Panc1 (cell line): ENCODE measurements at places on chromosomes 12 and 14.

DNA sequence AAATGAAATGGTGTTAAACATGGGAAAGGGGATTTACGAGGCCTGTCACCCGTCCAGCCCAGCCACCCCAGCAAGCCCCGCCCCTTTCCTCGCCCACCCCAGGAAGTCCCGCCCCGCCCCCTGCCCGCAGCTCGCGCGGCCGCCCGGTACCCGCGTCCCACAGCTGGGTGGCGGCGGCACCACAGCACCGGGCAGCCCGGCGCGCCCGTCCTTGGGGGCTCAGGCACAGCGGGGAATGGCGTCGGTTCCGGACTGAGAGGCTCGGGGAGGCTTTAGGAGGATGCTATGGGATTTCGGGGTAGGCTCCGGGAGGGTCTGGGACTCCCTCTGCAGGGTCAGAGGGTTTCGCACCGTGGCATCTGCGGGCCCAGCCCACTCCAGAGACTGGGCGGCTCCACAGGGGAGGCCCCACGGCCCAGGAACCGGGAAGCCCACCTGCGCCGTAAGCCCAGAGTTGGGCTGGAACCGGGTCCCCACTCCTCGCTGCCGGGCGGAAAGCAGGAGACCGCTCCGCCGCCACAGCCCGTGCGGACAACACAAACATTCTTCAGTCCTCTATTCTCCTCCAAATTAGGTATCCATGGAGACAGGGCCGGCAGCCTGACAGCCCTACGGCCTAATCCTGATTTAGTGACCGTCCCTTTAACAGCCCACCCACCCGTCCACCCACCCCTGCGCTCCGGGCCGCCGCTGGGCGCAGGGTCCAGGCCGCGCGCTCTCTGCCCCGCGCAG is 1.4 kb downstream of the FIGNL2 start:
- DNase-seq, result no peak

GRCh38 chr12:109347589-109347988 is at the start of gene MYO1H:
Gene MYO1H, plus strand, starts transcription at chr12:109347900. Its CDS starts 61 bp downstream, at chr12:109347961.
- DNase-seq, result no peak

GRCh38 chr12:116434155-116435011 is 124.8 kb upstream of the MAP1LC3B2 start:
- DNase-seq, result no peak

DNA sequence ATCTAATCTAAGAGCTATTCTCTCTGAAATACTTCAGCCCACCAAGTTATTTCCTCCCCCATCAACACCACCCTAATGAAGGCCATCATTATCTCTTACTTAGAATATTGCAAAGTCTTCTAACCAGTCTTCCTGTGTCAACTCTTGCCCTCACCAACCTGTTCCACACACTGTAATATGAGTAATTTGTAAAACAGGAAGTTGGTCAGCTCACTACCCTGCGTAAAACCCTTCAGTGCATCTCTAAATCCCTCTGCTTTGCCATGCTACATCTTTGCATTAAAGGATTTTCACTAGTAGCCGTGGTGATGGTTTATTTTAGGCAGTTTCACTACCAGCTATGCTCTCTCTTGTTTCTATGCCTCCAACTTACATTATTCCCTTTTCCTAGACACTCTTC is 70.0 kb downstream of the KIF21A start:
- DNase-seq, result no peak

- DNase-seq, result no peak
Measured at GRCh38 chr12:114439817-114440216, 33.9 kb upstream of the TBX5 start.

DNA sequence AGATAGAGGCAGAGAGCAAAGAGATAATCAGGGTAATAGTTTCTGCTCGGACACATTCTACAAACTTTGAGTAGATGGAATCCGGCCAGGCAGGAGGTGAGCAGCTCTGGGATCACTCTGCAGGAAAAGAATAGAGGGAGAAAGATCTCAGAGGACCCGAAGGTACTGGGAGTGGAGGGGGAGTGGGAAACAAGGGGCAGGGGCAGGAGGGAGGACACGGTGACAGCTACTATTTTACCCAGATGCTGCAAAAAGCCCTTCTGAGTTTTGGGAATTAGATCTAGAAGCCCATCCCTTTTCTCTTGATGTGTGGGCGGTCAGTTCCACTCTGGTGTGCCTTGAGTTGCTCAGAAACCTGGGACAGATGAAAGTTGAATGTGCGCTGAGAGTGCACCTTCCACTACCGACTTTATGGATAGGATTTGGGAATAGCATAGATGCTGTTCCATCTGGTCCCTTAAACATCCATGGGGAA is 556 bp downstream of the GPRC5A start:
- no peak for DNase-seq
